Iris pigment epithelial cell (primary cell): ENCODE measurements at places on chromosomes 2 and 18.

- no peak for DNase-seq
Measured at GRCh38 chr2:101852824-101853223, 138.9 kb upstream of the IL1R2 start.

- peak; percentile 56 for DNase-seq
Measured at GRCh38 chr2:128309280-128310093, 9.2 kb downstream of the HS6ST1 start.

DNA sequence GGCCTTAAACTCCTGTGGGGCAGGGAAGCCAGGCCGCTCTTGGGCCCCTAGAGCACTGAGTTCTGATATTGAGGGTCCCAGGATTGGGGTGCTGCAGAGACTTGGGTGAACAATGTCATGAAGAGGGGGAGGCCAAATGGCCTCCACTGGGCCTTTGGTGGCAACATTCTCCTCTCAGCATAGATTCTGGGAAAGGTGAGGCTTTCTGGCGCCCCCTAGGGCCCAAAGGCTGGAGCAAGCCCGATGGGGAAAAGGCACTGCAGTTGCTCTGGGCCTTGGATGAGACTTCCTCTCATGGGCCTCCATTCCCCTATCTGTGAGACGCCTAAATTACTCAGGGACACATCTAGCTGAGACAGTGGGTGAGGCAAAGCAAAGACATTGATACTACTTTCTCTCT lies 84.8 kb downstream of the ACAA2 start:
- DNase-seq = peak; percentile 50

DNA sequence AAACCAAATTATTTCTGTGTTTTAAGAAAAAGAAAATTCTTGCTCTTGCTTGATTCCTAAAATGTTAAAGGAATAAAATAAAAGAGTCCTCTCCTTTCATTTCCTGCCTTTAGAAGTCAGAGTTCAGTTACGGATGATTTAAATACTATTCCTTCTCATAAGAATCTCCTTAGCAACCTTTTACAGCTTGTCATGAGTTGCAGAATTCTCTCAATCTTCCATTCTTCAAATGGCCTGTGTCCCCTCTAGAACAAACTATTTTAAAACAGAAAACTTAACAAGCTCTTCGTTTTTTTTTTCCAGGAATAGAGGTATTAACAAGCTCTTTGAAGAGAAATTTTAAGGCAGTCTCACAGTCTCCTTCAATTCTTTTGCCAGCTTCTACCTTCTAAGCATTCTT lies 42.2 kb downstream of the SPIRE1 start:
- no peak for DNase-seq

GRCh38 chr18:8957731-8958130 lies 144.8 kb upstream of the NDUFV2 start:
- no peak for DNase-seq

DNA sequence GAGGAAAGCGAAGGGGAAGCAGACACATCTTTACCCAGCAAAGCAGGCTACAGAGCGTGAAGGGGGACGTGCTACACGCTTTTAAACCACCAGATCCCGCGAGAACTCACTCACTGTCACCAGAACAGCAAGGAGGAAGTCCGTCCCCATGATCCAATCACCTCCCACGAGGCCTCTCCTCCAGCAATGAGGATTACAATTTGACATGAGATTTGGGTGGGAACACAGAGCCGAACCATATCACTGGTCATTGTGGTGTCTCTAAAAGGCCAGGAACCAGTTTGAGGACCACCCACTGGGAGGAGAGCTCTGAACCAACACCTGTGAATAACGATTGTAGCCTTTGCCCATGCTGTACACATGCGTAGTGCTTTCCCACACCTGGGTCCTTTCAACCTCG lies 116.6 kb upstream of the FAM136A start:
- no peak for DNase-seq

DNA sequence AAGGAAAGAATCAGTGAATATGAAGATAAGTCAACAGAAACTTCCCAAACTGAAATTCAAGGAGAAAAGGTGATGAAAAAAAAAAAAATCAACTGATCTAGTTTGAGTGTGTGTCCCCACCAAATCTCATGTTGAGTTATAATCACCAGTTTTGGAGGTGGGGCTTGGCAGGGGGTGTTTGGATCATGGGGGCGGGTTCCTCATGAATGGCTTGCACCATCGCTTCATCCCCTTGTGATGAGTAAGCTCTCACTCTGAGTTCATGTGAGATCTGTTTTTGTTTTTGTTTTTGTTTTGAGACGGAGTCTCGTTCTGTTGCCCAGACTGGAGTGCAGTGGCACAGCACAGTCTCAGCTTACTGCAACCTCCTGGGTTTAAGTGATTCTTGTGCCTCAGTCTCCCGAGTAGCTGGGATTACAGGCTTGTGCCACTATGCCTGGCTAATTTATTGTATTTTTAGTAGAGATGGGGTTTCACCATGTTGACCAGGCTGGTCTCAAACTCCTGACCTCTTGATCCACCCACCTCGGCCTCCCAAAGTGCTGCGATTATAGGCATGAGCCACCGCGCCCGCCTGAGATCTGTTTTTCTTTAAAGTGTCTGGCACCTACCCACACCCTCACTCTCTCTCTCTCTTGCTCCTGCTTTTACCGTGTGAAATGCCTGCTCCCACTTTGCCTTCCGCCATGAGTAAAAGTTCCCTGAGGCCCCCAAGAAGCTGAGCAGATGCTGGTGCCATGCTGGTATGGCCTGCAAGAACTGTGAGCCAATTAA lies 4.0 kb upstream of the SLC66A2 start:
- no peak for DNase-seq

- DNase-seq = peak; percentile 30
Measured at GRCh38 chr2:228039752-228040534, 141.5 kb downstream of the SPHKAP start.

DNA sequence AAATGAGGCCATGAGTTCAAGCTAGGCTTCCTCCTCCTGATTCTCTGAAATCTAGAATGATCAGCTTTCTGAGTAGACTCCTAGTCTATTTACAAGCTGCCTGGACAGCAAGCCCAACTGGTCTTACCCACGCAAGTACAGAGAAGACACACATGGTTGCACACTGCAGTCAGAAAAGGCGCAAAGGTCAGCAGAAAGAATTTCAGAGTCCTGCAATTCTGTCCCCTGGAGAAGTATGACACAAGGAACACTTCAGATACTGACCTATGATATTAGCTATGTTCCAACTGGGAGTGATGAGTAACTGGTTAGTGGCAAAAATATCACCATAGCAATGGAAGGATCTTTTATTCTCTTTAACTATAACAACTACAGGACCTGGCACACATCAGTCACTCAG lies 336.1 kb upstream of the PKDCC start:
- DNase-seq = no peak

DNA sequence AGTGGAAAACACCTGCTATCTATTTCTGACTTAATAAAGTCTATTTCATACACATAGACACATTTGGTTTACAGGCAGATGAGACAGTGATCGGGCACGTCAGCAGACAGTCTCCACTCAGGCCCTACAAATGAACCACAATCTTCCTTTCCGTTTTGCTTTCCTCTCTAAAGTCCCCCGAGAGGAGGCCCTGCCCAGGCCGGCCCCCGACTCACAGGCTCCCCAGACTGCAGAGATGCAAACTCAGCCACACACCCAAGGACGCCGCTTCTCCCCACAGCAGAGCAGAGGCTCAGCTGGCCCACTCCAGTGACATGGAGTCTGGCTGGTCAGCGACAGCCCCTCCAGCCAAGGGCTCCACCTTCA lies 9.3 kb upstream of the MTERF4 start:
- DNase-seq = no peak

GRCh38 chr2:105571445-105571987 lies 172.7 kb upstream of the FHL2 start:
- no peak for DNase-seq

GRCh38 chr2:65514555-65515195 lies 82.3 kb upstream of the SPRED2 start:
- peak; percentile 26 for DNase-seq

DNA sequence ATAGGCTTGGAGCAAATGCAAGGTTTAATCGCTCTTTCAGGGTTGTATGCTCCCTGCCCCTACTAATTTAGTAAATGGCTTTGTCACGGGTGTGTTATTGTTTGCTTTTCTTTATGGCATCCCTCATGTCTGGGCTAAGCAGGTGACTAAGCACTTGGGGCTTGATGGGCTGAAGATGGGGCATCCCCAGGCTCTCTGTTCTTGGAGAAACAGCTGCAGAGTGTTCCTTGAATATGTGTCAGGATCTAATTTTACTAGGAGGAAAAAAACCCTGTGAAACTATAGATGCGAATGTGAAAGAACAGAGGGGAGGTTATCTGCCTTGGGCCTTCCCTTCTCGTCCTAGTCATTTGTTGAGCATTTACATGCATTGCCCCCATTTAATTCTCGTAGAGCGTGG lies 94.7 kb upstream of the TAF1B start:
- DNase-seq = no peak

DNA sequence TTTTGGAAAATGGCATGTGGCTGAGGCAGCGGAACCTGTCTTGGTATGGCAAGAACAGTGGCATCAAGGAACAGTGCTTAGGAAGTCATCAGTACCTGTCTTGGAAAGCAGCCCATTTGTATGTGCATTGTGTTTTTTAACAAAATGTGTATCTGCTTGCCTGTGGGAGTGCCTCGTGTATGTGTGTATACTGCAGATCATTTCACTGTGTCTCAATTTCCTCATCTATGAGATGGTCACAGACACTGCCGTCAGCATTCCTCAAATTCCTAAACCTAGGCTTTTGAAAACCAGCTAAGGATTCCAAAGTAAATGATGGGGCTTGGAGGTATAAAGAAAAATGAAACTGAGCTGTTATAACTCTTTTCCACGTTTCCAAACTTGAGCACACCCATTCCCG lies 441.3 kb downstream of the RND3 start:
- DNase-seq = peak; percentile 59

GRCh38 chr2:164960159-164960558 lies 4.8 kb upstream of the SLC38A11 start:
- peak; percentile 37 for DNase-seq

GRCh38 chr2:234998404-234999211 lies 46.8 kb downstream of the SH3BP4 start:
- DNase-seq = peak; percentile 43

GRCh38 chr2:25951071-25951547 lies 31.2 kb downstream of the KIF3C start:
- peak; percentile 89 for DNase-seq
